ENCODE measurements at places on chromosomes 7 and 10.
A peak's percentile ranks its signal among the peaks of the same experiment; 100 is the strongest.

GRCh38 chr7:75776295-75776971 lies 4.4 kb upstream of the CCL26 start:
- DNase-seq: peak; percentile 63

GRCh38 chr7:112929421-112929820 lies 139.2 kb upstream of the TMEM168 start:
- DNase-seq: no peak

DNA sequence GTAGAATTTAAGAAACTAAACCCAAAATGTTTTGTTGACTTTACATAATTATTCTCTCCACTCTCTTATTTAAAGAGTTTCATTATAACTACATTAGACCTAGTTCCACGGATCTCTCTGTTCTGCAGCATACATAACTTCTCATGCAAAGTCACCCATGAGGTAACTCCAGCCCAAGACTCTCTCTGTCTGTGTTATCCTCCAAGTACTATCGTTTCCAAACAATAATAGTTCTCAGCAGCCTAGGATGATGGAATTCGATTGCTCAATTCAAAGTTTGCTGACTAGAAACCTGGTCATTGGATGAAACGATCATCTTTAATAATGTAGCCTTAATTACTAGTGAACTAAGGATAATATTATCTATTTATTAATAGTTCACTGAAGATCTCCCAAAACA lies 203.1 kb upstream of the PTN start:
- DNase-seq: no peak

DNA sequence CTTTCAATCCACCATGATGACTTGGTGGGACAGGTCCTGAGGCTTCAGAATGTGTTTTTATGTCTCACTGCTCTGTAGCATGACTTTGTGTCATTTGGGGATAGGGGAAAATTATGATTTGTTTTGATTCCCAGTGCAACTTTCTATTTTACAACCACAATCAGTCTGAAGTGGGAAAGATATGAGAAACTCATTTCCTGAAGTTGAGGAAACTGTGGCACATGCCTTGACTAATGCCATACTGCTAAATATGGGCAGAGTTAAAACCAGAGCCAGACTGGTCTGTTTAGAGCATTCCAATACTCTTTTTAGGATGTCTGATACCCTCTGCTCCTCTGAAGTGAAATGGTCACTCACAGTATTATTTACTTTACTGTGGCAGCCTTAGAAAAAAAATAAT lies 307.7 kb downstream of the ADRA2A start:
- DNase-seq: no peak

- no peak for DNase-seq
Measured at GRCh38 chr10:1672001-1672781, 65.1 kb downstream of the ADARB2 start.

DNA sequence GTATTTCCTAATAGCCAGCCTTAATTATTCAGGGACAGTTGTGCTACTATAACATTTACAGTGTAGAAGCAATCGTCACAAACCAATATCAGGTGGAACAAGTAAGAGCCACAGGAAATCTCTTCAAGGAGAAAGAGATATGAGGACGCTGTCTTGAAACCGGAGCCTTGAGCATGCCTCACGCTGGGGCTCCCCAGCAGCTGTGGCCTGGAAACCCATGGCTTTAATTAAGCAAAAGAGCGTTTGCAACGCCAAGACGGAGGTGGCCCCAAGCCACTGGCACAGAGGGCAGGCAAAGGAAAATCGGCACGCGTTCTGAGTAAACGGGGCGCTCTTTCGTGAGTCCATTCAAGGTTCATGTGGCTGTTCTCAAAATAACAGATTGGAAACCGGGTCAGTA lies 84.4 kb downstream of the C10orf90 start:
- DNase-seq: no peak

- no peak for DNase-seq
Measured at GRCh38 chr10:121667948-121668313, 69.7 kb upstream of the FGFR2 start.

Measured in CD4-positive, alpha-beta T cell treated with Interleukin-17A for 1 hour (primary cell).